Stimulated activated naive CD8-positive, alpha-beta T cell treated with anti-CD3 and anti-CD28 coated beads, Interleukin-15, Interleukin-2, amounts not matched to agents 100 U/mL and 50 U/mL, for 24 hours (primary cell): ENCODE measurements at places on chromosomes 5 and 9.

DNA sequence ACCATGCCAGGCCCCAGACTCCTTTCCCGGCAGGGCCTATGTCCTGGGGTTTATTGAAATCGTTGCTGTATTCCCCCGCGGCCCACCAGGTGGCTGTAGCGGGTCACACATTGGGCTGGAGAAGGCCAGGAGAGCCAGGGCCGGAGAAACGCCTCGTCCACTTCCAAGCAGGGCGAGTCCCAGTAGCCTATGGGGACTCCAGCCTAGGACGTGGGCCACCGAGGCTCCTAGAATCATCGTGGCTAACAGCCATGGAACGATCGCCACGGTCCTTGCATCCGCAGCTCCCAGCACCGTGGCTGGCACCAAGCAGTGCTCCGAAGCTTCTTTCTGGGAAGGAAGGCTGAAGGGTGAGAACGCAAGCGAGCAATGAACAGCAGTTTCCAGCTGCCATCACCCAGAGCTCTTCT is 87.7 kb downstream of the ENTREP1 start:
- DNase-seq = peak; percentile 13

DNA sequence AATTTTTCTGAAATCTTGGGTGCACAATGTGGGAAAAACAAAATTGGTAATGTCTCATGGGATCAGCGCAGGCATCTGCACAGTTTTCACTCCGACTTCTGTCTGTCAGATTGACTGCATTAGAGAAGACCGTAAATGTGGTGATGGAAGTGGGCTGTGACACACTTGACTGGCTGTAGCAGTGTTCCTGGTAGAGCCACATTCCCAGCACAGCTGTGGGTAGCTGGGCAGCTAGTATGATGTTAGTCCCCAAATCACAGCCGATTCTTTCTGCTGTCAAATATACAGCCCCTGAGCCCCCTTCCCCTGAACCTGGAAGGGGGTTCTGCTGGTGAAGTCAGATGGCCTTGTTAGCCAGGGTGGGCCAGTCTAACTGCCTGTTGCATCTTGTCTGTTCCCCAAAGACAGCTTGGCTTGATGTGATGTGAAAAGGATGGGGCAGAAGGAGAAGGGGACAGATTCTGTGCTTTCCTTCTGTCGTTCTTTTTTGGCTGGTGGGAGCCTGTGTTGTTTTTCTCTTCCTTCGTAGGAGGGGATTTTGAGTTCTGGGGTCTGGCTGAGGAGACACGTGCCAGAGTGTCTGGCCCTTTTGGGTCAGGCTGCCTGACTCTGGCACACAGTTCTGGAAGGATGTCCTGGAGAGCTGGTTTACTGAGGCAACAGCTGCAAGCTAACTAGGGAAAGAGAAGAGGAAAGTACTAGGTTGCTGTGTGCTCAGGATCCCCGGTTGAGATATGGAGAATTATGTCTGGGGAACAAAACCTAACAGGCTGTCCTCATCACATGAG is 66.4 kb upstream of the SPRY4 start:
- no peak for DNase-seq

DNA sequence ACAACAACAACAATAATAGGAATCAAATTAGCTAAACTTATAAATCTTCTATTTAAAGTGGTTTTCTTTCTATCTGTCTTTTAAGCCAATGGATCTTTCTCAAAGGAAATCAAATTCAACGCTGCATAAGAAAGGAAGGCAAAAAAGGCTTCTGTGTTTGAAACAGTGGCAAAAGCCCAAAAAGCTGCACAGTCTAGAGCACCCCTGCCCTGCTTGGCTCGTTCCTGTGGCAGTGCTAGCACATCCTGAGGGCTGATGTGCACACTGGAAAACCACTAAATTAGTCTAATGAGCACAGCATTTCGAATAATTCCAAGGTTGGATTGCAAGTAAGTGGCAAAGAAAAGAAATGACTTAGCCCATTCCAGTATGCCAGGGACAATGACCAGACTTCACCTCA is 80.7 kb downstream of the AP3B1 start:
- DNase-seq = no peak

DNA sequence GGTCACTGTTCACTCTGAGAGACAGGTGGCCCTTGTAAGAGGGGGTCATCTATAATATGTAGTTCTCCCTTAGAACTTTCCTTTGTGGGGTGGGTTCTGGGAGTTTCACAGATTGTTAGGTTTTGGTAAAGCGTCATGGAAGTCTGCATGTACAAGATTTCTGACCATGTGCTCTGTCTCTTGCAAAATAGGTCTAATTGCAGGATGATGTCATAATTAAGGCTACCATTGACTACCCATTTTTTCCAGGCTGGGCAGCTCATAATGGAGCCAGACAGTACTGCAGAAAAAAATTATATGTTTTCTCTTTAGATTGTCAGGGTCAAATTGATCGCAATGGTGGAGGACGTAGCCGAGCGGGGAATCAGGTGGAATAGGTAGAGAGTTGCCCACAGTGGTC is 3.7 kb upstream of the GM2A start:
- DNase-seq = no peak

- DNase-seq = no peak
Observed at GRCh38 chr9:8736805-8737204, 937.2 kb upstream of the DMAC1 start.

GRCh38 chr5:18745042-18745987 is 1111.1 kb downstream of the TAF11L14 start:
- DNase-seq = peak; percentile 27

DNA sequence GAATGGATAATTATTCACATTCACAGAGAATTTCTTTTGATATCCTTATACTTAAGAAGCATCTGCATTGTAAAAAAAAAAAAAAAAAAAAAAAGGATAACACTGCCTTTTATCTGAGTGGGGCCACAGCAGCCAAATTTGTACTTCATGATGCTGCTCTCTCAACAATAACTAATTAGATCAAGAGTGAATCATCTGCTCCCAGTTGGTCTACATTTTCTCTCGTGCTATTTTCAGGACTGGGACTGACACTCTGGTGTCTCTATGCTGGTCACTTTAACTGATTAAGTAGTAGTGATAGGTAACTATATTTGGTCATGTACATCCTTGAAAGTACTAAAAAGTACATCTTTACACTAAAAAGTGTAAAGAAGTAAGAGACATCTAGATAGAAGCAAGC is 90.1 kb downstream of the RFX3 start:
- DNase-seq = no peak

DNA sequence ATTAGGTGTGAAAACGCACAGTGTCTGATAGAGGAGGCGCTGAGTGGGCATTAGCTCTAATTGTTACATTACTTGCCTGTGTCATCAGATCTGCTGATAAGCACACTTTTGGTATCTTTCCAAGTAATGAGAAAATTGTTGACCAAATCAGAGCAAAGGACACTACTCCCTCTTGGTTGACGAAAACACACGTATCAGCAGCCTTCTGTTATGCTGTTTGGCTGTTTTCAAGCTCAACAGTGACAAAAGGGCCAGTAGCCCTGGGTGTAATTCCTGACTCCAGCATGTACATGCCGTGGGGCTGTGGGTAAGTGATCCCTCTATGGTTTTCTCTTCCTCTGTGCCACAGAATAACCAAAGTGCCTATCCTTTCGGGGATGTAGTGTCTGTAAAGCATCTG is 151.4 kb downstream of the AUH start:
- no peak for DNase-seq

DNA sequence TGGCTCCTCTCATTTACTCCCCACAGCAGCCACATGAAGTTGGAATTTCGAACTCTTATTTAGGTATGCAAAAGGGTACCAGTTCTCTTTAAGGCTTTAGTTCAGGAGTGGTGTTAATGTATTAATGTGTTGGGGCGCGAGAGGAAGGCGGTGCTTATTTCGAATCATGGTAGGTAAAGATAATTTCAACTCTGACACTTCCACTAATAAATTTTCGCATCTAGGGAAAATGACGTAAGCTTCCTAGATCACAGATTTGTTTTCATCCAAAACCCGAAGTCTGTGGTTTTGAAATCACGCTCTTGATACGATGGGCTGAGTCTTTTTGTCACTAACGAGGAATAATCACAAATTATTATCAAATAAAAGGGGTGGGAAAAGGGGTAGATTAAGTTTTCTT is 681 bp downstream of the PPWD1 start:
- no peak for DNase-seq

GRCh38 chr9:27714388-27714787 is 141.1 kb upstream of the C9orf72 start:
- DNase-seq = no peak

DNA sequence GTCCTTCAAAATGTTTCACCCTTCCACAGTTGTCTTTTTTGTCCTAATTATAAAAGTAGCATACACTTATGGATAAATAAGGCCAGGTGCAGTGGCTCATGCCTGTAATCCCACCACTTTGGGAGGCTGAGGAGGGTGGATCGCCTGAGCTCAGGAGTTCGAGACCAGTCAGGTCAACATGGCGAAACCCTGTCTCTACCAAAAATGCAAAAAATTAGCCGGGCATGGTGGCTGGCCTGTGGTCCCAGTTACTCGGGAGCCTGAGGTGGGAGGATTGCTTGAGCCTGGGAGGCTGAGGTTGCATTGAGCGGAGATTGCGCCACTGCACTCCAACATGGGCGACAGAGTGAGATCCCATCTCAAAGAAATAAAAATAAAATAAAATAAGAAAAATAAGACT is 1.6 kb downstream of the C5orf52 start:
- DNase-seq = no peak

- no peak for DNase-seq
Observed at GRCh38 chr9:15253197-15253596, 53.8 kb downstream of the TTC39B start.

GRCh38 chr5:157860898-157861890 is 2.2 kb upstream of the CLINT1 start:
- DNase-seq = no peak

- DNase-seq = no peak
Observed at GRCh38 chr5:160479926-160480325, 58.3 kb downstream of the PTTG1 start.

- no peak for DNase-seq
Observed at GRCh38 chr9:77956555-77956954, 75.1 kb downstream of the GNAQ start.

DNA sequence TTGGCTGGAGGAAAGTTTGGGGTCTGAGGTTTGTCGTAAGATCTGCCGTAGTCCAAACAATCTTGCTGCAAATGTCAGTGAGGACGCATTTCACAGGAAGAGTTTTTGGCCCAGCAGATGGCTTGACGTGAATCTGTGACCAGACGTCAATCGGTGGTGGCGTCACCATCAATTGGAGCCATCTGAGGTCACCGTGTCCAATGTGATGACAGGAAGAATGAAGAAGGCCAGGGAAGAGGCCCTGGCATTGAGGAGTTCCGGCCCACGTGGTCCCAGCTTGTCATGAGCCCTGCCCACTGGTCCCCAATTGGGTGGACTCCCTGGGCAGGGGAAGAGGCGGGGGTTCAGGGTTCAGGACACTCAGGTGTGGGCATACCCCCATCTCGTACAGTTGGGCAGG is 79.9 kb downstream of the OLFM1 start:
- no peak for DNase-seq

DNA sequence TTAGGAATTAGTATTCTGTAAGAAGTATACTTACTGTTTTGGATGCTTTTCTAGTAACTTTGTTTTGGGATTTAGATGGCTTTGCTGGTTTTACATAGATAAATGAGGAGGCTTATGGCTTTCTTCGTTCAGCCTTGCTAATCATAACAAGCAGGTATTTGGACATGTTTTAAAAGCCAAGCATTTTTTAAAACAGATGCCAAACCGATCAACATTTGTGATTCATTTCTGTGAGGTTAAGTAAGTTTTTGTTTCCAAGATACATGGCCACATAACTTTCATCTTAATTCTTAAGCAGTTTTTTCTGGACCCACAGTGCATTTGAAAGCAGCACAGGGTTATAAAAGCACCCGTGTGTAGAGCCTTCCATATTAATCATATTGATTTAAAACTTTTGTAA is 21.7 kb downstream of the TARS1 start:
- no peak for DNase-seq

- DNase-seq = no peak
Observed at GRCh38 chr9:128033609-128034008, 33.5 kb downstream of the NAIF1 start.

- no peak for DNase-seq
Observed at GRCh38 chr9:136237486-136238341, 7.9 kb downstream of the QSOX2 start.

GRCh38 chr5:180990086-180990881 is 1.6 kb downstream of the BTNL3 start:
- DNase-seq = no peak
